ENCODE measurements at places on chromosomes 7 and 10. TPM values are rescaled to one million over a fixed set of nuclear protein-coding genes. Genes with fewer than 3 reads are reported as not detected.

- DNase-seq, result no peak
Observed at GRCh38 chr7:5659584-5659983, 121.9 kb downstream of the RNF216 start.

DNA sequence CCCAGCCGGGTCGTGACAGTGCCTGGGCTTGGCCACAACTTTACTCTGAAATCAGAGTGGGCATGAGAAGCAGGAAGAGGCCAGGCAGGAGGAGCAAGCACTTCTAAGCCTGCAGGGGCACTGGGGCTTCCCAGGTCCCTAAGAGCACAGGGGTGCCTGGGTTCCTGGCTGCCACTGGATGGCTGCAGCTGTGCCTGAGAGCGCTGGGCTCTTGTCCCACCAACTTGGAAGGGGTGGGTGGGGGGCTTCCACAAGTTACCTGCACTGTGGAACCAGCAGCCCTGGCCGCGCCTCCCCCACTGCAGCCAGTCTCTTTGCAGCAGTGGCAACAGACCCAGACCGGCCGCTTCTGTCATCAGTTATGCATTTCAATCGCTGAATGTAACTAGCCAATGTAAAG is 434.7 kb upstream of the GRM3 start:
- no peak for DNase-seq

- no peak for DNase-seq
Observed at GRCh38 chr10:3681642-3682554, 103.1 kb downstream of the KLF6 start.

DNA sequence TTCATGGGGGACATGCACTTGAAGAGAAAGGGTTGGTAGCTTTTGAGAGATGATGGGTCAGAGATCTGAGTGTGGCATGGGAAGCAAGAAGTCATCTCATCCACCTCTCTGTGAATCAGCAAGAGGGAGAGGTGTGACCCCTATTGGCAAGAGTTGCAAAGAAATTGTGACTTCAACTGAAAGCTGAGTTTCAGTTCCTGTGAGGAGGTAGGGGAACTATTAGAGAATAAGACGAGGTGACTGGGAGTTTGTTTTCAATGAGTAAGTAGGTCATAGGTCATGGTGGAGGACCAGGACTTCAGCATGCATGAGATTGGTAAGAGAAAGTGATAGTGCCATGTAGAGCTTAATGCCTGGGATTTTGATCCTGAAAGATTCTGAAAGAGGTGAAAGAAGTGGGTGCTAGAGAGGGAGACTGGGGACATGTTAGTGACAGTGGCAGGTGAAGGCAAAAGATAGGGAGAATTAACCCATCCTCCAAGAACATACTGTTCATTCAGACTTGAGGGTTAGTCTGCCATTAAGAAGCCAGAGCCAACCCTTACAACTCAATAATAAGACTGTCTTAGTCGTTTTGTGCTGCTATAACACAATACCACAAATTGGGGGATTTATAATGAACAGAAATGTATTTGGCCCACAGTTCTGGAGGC is 75.5 kb upstream of the CAPZA2 start:
- no peak for DNase-seq

- no peak for DNase-seq
Observed at GRCh38 chr10:50541921-50542320, 81.8 kb downstream of the SGMS1 start.

Gene GDI2
- 246 TPM for total RNA-seq

Measured in suprapubic skin (tissue), 4 donors.